ENCODE measurements at places on chromosomes 4 and X. TPM values are rescaled to one million over a fixed set of nuclear protein-coding genes. Genes with fewer than 3 reads are reported as not detected.

DNA sequence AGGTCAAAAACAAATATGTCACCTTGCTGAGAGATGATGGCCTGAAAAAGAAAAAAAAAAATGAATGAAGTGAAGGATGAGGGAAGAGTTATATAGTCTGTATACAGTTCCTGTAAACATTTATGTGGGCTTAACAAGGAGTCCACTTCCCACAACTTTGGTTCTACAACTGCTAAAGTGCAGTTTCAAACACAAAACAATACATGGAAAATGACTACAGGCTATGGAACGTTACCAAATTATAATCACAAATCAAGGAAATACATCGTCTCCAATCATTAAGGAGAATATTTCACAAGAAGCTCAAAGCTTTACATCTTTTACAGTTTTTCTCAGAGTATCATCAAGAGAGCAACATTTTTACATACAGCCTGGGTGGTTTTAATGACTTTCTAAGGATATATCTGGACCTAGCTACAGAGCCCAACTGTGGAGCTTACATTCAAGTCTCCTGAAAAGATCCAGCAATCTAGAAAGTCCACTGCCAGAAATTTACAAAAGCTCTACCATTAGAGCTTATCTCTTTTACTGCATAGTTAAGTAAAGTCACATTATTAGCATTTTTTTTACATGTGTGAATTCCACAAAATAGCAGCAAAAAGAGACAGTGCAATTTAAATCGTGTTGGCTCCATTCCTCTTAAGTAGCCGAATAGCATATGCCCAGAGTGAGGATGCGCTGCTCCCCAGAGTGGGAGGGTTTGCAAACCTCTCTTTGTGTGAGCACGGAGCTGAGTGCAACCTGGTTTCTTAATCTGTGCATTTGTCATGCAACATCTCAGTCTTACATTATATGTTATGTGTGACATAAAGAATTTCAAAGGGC lies 128.3 kb downstream of the MANBA start:
- no peak for DNase-seq

GRCh38 chr4:38411981-38412536 lies 251.9 kb upstream of the KLF3 start:
- no peak for DNase-seq

Gene TMPRSS11F
- not detected for polyA plus RNA-seq

Gene TBC1D8B
- polyA plus RNA-seq: 10.3 TPM

DNA sequence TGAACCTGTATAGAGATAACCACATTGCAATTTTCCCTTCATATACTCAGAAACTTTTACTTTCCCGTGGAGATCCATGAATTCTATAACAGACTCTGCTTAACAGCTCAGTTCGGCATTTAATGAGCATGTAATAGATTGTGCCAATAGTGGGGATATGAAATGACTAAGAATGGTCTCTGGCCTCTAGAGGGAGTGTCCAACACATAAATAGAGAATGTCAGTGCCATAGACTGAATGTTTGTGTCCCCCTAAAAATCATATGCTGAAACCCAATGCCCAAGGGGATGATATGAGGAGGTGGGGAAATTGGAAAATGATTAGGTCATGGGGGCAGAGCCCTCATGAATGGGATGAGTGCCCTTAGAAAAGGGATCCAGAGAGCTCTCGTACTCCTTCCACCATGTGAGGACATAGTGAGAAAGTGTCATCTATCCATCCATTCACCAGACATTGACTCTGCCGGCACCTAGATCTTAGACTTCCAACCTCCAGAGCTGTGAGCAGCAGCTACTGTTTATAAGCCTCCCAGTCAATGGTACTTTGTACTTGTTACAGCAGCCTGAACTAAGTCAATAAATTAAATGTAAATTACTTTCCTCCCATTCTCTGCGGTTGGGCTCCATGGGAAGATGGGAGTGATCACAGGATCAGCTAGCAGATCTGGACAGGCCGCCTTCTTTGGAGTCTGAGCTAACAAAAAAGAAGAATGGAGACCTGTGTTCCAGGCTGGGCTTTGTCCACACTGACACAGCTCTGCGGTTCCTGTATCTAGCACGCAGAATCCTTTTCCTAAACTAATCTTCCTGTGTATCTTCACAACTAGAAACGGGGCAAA lies 28.1 kb upstream of the HPSE start:
- no peak for DNase-seq

All from right lung (tissue), 10 donors.